Heart right ventricle (tissue), 16 donors: ENCODE measurements at places on chromosomes 1 and 21. TPM values are rescaled to one million over a fixed set of nuclear protein-coding genes. Genes with fewer than 3 reads are reported as not detected.
A peak's percentile ranks its signal among the peaks of the same experiment; 100 is the strongest.

The CRP gene
- 0.61 TPM for total RNA-seq

The UBE2U gene
- total RNA-seq: not detected

The MAP3K7CL gene
- 8.5 TPM for total RNA-seq

The DNAI4 gene
- total RNA-seq: 8.1 TPM

The SLAMF1 gene
- total RNA-seq: not detected

DNA sequence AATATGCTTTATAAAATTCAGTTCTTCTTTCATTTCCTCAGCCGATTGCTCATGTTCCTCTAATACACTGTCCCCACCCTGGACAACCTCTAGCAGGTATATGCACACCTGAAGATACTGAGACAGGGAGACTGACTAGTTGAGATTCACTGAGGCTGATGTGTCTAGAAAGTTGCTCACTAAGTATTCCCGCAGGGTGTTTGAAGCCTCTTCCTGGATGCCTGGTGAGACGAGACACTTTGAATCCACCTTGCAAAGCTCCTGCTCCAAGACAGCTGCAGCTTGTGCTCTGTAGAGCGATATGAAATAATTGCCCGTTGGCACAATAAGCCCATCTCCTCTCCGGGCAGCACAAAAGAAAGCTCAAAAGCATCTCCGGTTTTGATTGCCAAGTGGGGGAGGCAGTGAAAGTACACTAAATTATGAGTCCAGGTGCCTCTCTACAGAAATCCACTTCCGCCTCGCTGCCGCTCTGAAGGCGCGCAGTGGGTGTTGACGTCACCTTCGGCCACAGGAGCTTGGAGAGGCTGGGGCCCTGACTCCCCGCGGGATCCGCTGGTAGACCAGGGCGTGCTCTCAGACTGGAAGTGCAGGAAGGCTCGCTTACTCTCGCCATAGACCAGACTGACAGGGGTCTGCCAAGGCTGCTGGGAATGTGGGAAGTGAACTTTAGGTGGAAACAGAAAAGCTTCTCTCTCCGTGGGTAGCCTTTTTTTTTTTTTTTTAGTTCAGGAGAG, 46.3 kb downstream of the GPA33 start:
- peak; percentile 52 for DNase-seq

DNA sequence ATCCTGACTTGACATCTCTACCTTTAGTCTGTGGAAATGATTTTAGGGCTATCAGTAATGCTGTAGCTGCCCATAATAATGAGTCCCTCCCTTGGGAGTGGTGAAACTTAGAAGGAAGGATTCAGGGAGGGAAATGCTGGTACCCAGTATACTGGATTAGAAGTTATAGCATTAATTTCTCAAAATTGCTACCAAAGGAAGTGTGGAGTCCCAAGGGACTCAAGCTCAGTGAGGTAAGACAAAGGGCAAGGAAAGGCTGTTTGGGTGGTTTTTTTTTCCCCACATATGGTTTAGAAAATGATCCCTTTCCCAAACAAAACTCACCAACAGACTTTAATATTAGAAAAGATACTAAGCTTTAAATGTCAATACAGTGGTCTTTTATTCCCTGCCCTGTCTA, 99.9 kb downstream of the CD247 start:
- DNase-seq: no peak

DNA sequence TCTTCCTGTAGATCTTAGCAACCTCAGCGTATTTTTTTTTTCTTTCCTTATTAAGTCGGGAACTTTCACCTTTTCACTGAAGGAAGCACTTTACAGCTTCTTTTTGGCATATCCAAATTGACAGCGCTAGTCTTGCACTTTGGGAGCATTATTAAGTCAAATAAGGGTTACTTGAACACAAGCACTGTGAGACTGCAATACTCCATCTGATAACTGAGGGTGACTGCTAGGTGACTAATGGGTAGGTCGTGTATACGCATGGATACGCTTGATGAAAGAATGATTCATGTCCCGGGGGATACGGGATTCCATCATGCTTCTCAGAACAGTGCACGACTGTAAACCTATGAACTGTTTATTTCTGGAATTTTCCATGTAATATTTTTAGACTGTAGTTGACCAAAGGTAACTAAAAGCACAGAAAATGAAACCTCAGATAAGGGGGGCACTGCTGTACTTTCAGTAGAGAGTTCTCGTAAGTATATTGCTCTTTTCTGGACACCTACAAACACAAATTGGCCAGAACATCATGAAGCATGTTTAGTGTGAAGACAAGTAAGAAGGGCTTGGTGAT, 364.7 kb downstream of the SMYD3 start:
- no peak for DNase-seq

DNA sequence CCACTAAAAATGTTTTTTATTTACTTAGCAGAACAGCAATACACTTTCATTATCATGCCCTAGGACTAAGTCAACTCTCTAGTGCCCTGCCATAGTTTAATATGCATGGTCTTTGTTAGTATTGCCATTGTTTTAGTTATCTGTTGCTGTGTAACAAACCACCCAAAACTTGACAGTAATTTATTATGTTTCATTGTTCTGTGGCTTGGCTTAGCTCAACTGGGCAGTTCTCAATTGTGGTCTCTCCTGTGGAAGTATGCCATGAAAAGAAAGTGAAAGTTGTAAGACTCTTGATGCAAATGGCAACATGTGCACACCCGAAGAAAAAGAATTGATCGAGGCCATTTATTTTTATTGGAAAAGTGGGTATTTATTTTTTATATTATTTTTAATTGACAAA, 206.3 kb upstream of the KCTD3 start:
- DNase-seq: no peak

GRCh38 chr1:213790565-213790964, 197.2 kb upstream of the PROX1 start:
- no peak for DNase-seq

GRCh38 chr1:107590900-107591622, 373.9 kb downstream of the VAV3 start:
- no peak for DNase-seq

DNA sequence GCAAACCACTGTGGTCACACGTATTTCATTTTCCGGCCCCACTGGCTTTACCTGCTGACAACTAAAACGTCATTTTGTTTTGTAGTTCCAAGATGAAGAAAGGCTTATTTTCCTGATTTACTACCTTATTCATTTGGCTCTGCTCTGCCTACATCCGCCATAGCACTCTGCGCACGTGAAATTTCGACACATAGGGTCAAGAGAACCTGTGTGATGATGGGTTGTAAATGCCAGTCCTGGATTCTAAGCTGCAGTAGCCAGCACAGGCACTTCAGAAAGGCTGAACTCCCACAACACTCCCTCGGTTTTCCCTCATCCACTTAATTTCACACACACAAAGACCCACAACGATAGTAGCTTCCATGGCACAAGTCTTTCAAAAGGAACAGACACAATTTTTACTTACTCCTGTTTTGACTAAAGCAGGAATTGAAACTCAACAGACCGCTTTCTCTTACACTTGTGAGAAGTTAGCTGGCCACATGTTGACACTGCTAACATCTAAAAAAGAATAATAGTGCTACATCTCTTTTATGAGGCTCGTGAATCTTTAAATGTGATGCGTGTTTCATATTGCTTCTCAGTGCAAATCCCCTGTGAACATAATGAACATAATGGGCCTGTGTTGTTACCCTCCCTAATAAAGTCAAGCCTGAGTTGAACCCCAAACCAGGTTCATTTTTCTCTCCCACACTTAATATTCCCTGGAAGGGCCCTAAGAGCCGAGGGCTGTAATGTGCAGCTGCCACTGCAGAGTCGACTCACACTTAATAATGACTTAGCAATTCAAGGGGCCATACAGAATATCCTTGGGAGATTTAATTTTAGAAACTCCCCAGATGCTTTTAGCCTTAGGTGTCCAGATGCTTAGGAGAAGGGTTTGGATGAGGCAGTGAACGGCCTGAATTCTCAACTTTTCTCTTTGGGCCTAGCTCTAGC, 1.5 kb upstream of the RUNX1 start:
- DNase-seq: no peak

DNA sequence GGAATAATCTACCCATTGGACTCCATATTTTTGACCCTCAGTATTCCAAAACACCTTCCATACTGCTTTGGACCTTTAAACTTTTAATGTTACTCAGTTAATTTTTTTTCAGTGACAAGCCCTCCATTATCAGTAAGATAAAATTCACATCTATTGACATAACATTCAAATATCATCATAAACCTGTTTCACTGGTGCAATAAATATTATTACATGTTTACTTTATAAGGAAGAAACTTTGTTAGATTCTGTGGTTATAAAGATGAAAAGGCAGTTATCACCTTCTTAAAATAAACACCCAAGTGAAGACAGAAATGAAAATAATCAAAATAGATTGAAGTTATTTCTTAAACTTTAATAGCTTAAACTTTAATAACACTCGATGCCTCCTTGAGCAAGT, 758.5 kb upstream of the ADGRL2 start:
- no peak for DNase-seq

DNA sequence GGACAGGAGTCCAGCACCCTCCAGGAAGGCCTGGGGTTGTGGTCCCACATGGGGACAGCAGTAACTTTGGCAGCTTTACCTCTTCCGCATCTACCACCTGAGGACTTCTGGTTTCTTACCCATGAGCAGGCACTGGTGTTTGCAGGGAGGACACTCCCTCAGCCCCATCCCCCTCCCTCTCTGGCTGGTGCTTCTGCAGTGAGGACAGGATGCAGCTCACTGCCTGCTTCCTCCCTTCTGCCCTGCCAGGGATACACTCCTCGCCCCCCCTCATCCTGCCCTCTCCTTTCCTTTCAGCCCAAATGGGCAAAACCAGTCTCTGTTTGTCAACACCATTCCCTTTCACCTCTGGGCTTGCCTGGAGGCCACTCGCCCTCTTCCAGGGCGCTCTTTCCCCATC, 62.4 kb downstream of the KIRREL1 start:
- DNase-seq: no peak

DNA sequence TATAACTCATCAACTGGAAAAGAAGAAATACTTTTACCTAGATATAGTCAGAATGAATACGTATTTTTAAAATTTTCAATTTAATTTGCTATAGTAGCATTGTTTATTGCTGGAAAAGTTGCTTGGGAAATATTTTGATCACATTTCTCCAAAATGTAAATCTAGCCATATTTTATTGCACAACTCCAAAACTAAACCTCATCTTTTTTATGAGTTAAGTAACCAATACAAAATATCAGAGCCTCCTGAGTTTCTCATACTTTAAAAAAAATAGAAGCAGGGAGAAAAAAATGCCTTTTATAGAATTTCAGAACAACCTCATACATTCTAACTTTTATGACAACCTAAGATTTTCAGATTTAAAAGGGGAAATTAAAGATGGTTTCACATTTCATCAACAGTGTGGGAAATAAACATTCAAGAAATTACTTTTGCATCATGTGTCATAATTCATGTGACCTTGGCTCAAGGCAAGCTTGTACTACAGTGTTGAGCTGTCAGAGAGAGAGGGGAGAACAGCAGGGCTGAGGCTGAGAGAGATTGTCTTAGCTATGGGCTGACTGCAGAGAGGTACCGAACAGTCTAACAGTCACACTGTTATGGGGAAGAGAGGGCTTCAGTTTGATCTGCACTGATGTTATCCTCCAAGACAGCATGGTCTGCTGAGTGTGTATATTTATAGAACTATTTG, 519.0 kb downstream of the LTN1 start:
- DNase-seq: no peak
